T follicular helper cell (primary cell): ENCODE measurements at places on chromosomes 2 and 18.

DNA sequence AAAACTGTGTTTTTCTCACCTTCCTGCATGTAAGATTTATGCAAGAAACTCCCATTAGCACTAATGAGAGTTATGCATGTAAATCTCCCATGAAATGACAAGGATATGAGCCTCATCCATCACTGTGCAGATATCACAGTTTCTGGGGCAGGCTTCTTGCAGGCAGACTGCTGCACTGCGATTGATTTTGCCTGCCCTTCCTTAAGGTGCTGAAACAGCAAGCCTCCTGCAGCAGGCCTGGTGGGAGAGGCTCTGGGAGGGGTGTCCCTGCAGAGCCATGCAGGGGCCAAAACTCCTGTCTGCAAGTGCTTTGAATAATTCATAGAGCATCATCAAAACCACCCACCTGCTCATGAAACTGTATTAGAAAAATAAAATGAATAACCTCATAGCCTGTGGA lies 285.9 kb downstream of the MYT1L start:
- no peak for DNase-seq

DNA sequence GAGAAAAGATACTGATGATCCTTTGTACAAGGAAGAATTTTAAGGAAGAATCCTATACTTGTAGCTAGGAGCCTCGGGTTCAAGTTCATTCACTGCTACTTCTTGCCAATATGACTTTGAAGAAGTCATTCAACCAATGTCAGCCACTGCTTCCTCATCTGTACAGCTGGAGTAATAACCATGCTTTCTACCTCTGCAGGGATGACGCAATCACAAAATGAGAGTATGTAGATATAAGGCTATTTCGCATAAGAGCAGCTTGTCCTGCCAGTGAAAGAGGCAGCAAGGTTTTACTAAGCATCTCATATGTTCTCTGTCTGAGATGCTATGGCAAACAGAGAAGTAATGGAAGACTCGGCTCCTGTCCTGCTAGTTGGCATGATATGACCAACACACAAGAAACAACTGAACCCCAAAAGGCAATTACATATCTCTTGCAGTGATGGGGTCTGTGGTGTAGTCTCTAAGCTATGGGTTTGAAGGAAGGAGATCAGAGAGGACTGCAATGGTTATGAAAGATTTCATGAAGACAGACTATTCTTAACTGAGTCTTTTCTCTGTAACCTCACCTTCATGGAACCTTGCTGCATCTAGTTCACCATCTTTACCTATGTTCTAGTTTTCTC lies 9.2 kb downstream of the AAK1 start:
- no peak for DNase-seq

GRCh38 chr2:34317797-34318196 lies 718.7 kb upstream of the FAM98A start:
- DNase-seq = no peak

- DNase-seq = no peak
Measured at GRCh38 chr2:37343537-37344434, 644 bp upstream of the QPCT start.

DNA sequence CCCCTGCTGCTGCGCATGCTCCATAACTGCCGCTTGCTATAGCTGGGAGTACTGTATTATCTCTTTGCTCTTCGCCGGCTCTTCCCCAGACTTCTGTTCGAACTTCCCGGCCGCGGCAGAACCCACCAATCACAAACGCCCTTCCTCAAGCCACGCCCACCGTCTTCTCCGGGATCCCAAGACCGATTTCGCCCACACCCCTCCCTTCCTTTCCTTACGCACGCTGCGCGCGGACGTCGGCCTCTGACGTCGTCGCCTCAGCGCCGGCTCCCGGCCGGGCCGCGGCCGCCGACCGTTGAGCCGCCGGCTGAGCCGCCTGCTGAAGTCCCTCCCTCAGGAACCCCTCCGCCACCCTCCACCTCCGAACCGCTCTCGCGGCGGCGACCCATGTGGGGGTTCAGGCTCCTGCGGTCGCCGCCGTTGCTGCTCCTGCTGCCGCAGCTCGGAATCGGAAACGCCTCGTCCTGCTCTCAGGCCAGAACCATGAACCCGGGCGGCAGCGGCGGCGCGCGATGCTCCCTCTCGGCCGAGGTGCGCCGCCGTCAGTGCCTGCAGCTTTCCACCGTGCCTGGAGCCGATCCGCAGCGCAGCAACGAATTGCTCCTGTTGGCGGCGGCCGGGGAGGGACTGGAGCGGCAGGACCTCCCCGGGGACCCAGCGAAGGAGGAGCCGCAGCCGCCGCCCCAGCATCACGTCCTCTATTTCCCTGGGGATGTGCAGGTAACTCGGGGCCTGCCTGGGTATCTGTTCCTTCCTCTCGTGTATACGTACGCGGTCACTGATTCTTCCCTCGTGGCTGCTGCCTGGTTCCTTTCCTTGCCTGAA lies at the start of gene C2orf69:
Gene C2orf69 (plus strand): TSS at position 242 of the 825 bp plus-strand sequence. CDS start 146 bp downstream, at position 388.
- peak; percentile 83 for DNase-seq

DNA sequence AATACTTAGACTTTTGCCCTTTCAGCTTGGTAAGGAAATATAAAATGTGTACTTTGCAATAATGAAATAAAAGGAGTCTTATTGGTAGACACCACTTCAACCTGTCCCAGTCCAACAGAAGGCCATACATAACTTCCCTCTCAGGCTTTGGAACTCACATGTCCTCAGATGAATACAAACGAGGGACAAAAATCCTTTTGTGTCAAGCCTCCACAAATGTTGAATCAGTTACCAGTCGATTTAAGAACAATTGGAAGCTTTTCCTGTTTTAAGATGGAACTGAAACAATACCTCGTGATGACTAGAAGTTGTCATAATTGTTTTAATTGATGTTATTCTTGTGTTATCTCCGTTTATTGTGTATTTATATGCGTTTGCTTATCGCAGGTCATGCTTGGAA lies 385.1 kb upstream of the POU3F3 start:
- no peak for DNase-seq

DNA sequence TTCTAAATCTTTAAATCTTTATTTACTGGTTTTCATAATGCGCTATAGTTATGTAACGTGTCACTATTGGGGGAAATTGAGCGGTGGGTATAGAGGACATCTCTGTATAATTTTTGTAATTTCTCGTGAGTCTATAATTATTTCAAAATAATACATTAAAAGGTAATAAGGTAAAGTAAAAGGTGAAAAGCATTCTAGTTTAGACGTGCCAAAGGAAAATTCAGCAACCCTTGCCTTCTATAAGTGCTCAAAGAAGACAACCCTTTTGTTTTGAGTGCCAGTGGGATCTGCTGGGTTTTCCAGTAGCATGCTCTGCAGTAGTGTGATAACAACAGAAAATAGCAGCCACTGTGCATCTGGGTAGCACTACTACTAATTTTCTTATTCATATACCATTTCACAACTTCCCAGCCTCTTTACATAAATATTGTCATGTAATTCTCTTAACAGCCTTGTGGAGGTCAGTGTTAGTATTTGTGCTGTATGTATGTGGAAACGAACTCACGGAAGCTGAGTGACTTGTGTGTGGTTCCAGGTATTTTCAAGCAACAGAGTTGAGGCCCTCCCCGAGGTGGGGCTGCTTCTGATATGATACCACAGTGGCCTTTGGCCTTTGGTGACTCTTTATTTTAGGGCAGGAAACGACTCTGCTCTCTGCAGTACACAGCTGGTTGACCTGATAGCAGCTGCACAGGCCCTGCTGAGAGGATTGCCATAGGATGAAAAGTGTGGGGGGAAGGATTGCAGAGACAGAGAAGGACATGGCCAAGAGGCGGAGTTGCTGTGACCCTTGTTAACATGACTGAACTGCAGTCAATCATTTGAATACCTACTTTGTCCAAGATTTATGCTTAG lies 104.5 kb downstream of the TDRD15 start:
- DNase-seq = no peak

- DNase-seq = no peak
Measured at GRCh38 chr2:240480834-240481623, 45.6 kb downstream of the GPC1 start.
